ENCODE measurements at places on chromosomes 1 and 21. TPM values are rescaled to one million over a fixed set of nuclear protein-coding genes. Genes with fewer than 3 reads are reported as not detected.

Gene SLC27A3
- 57.3 TPM for total RNA-seq

Gene CCDC17
- total RNA-seq: 5.9 TPM

Gene KRTAP12-3
- total RNA-seq: not detected

Gene AK5
- 19.0 TPM for total RNA-seq

Gene OR2T11
- not detected for total RNA-seq

Gene PLA2G2C
- not detected for total RNA-seq

Gene RIPK4
- 0.66 TPM for total RNA-seq

Gene AHCYL1
- 76.3 TPM for total RNA-seq

Gene LCE1B
- not detected for total RNA-seq

Gene TNFRSF4
- total RNA-seq: 0.90 TPM

DNA sequence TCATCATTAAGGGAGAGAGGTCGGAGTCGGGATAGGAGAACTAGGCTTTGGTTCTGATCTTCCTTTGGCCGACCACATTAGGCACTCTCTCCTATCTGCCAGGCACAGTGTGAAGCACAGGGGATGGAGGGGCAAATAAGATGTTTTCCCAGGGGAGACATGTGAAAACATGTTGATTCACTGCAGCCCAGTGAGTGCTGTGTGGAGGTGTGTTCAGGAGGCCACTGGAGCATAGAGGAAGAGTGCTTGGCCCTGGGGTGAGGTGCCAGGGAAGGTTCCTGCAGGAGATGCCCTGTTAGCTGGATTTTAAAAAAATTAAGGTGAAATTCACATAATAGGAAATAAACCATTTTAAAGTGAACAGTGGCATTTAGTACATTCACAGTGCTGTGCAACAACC lies 3.7 kb downstream of the VANGL2 start:
- no peak for DNase-seq

GRCh38 chr1:180911640-180912191 lies 981 bp upstream of the KIAA1614 start:
- no peak for DNase-seq

DNA sequence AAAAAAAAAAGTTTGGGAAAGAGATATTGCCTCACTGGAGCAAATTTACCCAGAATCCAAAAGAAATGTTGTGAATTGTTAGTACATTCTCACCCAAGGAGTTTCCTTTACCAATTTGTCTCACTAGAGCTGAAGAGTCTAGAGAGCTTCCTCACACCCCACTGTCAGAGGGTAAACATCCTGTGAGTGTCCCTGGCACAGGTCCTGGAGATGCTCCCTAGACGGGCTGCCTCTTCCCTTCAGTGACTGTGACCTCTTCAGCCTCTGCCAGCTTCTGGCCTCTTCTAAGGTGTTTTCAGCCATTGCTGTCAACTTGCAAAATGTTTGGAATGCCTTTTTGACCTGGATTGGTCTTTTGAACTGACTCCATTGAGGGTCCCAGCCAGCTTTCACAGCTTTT lies 159.4 kb downstream of the DHRS3 start:
- DNase-seq: no peak

- DNase-seq: peak; percentile 75
These were observed 9.7 kb upstream of the SHCBP1L start for GRCh38 chr1:182962554-182963115.

GRCh38 chr1:228087771-228088251 lies 5.3 kb downstream of the ARF1 start:
- peak; percentile 9 for DNase-seq

DNA sequence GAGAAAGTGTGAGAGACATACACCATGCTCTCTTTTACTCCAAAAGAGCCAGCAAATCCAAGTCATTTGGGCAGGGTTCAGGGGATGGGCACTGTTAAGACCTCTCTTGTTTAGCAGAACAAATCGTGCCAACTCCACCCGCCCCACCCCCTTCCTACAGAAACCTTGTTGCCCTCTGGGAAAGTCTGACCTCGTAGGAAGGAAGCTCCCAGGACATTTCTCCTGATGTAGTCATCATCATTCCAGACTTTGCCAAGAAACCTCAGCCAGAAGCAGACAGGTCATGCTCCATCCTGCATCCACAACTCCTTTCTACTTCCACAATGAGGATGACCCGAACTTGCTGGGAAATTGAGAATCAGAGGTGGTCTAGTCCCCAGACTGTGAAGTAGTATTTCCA lies 57.7 kb downstream of the UBE2T start:
- no peak for DNase-seq

DNA sequence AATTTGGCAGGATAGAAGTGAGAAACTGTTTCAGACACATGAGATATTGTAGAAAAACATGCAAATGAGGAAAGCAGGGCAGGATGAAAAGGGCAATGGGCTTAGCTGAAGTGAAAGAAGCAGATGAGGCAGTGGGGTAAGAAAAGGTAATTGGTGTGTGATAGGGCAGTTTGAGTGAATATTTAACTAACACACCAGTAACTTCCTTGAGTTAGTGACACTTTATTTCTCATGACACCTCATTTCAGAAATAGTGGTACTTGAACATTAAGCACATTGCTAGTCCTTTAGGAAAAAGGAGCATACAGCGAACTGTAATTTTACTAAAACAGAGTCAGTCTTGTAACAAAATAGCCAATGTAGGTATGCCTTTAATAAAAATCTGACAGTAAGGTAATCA lies 415.0 kb downstream of the DPYD start:
- no peak for DNase-seq

DNA sequence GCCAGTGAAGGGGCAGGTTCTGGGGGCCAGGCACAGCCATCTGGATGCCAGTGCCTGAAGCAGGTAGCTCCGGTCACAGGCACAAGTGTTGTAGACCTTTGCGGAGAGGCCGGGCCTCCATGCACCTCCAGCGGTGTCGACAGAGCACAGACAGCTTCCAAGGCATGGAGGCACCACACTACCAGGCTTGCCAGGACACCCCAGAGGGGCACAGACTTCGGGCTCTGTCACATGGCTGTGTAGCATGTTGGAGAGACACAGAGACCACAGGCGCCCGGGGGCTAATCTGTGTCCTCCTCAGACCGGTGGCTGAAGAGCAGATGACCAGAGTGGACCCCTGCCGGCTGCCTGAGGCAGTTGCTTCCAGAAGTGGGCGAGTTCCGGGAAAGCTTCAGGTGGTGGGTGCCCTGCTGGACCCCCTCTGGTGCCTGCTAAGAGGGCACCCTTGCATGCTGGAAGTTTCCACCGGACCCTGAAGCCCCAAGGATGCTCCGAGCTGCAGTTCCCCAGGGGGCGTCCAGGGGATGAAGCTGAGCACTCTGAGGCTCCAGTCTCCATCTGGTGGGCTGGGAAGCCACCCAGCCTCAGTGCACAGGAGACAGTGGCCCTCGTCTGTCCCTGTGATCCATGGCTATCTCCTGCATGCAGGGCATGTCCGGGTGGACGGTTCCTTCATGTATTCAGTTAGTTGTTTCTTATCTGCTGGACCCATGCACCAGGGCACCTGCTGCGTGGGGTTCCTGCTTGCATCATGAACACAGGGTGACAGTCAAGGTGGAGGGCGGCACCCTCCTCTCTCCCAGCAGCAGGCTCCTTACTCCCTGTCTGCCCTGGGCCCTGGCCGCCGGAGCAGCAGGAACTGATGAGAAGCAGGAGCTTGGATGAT lies 82.4 kb downstream of the OBSCN start:
- DNase-seq: no peak

GRCh38 chr1:85464497-85465098 lies 361 bp downstream of the DDAH1 start:
- DNase-seq: peak; percentile 33

DNA sequence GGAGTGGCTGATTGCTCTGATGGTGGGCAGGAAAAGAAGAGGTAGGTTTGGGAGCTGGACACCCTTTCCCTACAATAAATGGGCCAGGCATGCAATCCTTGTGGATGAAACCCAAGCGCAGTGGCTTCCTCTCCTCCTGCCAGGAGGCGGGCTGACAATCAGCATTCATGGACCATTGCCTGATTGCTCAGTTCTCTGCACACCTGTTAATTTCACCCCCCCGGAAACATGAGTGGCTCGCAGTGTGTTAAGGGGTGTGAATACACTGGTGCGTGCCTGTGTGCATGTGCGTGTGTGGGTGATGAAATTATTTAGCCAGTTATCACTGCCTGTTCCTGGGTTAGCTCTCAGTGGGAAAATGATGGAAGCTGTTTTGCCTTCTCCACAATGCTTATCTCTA lies 310.7 kb downstream of the PCP4 start:
- DNase-seq: no peak

- no peak for DNase-seq
These were observed 28.5 kb upstream of the SDE2 start for GRCh38 chr1:226027538-226028217.

DNA sequence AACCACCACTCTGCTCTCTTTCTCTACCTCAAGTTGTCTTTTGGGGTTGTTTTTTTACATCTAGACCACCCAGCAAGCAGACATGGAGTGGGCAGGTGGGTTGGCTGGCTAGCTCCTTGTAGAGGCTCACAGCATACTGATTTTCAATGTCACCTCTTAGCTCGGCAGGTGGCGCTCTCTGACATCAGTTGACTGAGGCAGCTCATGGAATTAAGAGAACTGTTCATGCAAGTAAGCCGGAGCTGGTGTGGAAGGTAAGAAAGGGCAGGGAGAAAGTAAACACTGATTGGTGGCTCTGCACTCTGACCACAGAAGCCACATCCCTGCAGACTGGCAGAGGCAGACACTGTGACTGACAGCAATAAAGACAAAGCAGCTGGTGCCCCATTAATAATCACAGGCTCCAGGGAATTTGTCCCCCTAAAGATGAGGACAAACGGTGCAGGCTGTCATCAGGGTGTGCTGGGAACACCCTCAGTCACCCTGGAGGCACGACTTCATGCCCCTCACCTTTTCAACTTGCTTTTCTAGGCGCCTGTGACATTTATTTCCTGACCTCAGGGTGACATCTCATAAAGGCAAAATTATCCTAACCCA lies 226.8 kb downstream of the LMX1A start:
- DNase-seq: peak; percentile 25

- DNase-seq: no peak
These were observed 43.8 kb downstream of the RBM11 start for GRCh38 chr21:14259747-14260146.

DNA sequence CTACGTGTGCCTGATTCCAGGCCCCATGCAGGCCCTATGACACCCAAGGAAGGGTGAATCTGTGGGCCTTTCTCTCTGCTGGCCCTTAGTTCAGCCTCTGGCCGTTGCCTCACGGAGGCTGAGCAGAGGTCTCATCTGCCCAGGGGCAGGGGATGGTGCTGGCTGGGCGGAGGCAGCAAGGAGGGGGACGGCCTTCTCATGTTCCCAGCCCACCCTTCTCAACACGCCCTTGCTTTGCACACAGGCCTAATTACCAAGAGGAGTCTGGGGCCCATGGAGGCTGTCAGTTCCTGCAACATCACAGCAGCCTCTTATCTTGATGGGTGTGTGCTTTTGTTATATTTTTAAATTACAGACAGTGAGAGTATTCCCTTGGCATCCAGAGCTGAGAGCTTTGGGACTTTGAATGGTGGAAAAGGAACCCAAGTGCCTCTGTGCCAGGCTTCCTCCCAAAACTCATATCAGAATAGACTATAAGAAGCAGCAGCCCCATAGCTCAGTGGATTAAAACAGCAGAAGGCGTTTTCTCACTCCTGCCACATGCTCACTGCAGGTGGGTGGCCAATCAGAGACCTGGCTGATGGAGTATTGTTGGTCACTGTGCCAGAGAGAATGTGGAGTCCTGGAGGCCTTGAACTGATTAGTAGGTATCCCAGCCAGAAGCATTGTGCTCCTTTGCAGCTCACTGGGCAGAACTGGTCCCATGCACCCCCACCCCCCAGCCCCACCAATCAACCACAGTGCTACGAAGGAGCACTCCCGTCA lies 164.9 kb downstream of the CAMTA1 start:
- DNase-seq: no peak

GRCh38 chr1:40096977-40097782 lies at the start of gene PPT1:
Gene PPT1 (minus strand): TSS chr1:40097252. CDS start chr1:40097238, 14 bp downstream.
- peak; percentile 55 for DNase-seq

DNA sequence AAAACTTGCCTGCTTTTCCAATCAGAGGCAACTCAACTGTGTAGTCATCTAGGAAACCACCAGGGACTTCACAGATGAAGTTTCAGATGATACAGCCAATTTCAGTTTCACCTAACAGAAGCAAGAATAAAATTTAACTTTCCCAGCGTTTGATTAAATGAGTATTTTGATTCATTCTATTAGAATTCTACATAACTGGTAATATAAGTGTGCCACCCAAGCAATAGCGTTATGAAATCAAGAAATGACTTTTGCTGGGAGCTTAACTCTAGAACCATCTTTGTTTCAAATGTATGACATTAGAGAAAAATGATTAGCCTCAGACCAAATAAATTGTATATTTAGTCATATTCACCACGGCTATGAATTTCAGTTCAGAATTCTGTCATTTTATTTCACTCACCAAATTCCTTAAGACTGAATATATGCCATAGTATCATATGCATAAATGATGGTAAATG lies 239.3 kb downstream of the NRIP1 start:
- no peak for DNase-seq

DNA sequence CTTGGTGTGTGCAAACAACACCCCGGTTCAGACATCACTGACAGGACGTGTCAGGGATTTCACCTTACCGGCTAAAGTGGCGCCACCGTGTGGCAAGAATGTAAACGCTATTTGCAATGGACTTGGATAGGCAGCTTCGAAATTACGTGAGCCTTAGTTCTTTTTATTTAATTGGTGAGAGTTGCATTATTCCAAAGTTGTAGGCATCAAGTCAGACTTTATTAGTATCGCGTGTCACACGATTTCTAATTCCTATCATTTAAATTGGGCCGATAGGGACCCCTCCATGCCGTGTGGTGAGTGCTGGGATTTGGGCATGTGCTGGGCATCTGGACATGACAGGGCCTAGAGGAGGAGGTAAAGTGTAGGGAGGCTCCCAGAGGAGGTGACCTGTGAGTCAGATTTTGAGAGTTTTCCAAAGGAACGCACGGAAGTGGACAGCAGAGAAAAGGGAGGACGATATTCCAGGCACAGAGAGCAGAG lies 14.5 kb upstream of the CPT2 start:
- DNase-seq: peak; percentile 96

DNA sequence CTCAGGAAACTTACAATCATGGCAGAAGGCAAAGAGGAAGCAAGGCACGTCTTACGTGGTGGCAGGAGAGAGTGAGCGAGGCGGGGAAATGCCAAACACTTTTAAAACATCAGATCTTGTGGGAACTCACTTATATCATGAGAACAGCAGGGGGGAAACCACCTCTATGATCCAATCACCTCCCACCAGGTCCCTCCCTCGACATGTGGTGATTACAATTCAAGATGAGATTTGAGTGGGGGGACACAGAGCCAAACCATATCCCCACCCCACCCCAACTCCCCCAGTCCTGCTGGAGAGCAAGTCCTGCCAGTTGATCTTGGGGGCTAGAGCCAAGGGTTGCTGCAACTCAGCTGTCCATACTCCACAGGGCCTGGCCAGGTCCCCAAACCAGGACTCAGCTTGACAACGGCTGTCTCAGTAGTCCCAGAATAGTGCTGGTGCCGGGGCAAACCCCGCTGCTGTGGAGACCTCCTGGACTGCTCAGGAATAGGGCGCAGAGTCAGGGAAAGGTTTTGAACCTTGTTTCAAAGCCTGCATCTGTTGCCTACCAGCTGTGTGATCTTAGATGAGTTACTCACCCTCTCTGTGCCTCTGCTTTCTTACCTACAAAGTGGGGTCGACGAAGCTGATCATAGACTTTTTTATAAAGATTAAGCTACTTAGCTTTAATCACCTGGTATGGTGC lies 79.5 kb downstream of the STUM start:
- DNase-seq: no peak

- no peak for DNase-seq
These were observed 64.8 kb upstream of the MRPS6 start for GRCh38 chr21:34008618-34009017.

Data from tibial nerve (tissue), 4 donors.